Epithelial cell of proximal tubule (primary cell): ENCODE measurements at places on chromosomes 16 and 17.

GRCh38 chr16:71203631-71204030 is 26.9 kb downstream of the HYDIN start:
- DNase-seq, result no peak

- DNase-seq, result no peak
These were observed 17.5 kb downstream of the TRIM25 start for GRCh38 chr17:56896217-56896967.

GRCh38 chr17:17706140-17707060 is 25.1 kb downstream of the RAI1 start:
- no peak for DNase-seq

- DNase-seq, result no peak
These were observed 9.2 kb upstream of the GLIS2 start for GRCh38 chr16:4306470-4307214.

GRCh38 chr16:681746-682427 is 1.7 kb downstream of the STUB1 start:
- DNase-seq, result no peak

DNA sequence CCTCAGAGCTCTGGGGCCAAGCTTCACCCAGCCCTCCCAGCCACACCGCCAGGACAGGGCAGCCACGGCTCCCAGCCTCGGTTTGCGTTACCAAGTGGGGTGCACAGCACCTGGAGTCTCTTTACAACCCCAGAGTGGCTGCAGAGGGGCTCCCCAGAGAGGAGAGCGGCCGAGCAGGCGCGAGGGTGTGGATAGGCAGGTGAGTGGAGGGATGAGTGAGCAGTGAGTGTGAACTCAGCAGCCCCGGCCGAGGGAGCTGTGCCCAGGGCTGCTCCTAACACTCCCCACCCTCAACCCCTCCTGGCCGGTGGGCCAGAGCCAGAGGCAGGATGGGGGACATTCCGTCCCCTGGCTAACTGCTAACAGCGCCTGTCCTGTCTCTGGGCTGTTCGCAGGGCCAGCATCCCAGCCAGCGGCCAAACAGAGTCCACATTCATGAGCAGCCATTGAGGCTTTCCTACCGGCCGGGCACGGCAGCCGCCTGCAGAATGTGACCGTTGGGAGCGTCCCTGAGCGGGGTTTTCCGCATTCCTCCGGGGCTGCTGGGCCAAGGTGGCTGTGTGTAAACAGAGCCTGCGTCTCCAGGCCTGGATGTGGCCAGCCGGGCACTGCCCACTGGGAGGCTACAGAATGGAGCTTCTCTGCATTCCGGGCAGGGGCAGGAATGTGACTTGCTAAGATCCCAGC is 5.3 kb downstream of the ZNF469 start:
- DNase-seq, result peak; percentile 9

- no peak for DNase-seq
These were observed 44.3 kb upstream of the CPNE2 start for GRCh38 chr16:57048095-57048494.

DNA sequence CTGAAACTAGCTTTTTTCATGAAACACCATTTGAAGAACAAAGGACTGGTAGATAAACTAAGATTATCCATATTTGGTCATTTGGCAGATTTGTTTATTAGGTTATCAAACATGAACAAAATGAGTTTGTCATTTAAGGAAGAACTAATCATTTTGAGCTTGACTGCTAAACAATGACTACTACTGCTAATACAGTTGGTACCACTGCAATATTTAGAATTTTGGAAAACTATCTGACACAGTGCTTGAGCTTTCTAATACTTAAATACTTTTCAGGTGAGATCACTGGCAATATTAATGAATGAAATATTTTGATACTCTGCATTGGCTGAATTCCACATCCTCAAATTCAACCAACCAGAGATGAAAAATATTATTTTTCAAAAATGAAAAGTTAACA is 47.2 kb downstream of the MED13 start:
- no peak for DNase-seq

- no peak for DNase-seq
These were observed 36.1 kb upstream of the HELZ start for GRCh38 chr17:67281053-67281452.

DNA sequence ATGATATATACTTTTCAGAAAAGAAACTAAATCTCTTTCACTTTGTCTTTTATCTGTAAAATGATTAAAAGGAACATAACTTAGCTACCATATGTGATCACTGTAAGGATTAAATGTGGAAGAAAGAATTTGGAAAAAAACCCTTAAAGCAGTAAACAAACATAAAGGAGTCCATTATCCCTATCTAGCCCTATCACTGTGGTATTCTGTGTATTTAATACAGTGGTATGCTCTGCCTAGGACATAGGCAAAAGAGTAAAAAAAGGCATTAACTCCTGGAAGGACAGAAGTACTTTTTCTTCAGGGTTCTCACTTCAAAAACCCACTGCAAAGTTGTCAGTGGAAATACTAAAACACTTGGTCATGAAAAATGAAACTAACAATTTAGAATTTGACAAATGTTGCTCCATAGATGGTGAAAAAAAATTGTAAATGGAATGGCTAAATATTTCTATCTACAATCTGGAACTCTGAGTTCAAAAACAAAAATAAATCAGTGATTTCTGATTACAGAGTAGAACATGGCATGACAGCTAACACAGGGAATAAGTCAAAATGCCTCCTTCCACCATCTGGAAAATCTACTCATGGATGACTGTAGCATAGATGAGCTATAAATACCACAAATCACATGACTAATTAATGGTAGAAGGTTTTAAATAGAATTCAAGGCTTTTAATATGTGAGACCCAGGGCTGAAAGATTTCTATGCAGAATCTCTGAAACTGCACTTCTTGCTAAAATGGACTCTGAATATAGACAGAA is 140.1 kb downstream of the ITFG1 start:
- DNase-seq, result no peak

DNA sequence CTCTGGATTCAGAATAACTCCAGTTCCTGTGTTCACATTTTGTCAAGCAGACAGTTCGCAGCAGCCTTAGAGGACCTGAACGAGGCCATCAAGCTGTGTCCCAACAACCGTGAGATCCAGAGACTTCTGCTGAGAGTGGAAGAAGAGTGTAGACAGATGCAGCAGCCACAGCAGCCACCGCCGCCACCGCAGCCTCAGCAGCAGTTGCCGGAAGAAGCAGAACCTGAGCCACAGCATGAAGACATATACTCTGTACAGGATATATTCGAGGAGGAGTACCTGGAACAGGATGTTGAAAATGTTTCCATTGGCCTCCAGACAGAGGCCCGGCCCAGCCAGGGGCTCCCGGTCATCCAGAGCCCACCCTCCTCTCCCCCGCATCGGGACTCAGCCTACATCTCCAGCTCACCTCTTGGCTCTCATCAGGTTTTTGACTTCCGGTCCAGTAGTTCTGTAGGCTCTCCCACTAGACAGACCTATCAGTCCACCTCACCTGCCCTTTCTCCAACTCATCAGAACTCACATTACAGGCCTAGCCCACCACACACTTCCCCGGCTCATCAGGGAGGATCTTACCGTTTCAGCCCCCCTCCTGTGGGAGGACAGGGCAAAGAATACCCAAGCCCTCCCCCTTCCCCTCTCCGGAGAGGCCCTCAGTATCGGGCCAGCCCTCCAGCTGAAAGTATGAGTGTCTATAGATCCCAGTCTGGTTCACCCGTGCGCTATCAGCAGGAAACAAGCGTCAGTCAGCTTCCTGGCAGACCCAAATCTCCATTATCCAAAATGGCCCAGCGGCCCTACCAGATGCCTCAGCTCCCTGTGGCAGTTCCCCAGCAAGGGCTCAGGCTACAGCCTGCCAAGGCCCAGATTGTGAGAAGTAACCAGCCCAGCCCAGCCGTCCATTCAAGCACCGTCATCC is 25.9 kb downstream of the CYB561 start:
- no peak for DNase-seq

- DNase-seq, result no peak
These were observed 16.2 kb downstream of the CHST4 start for GRCh38 chr16:71542377-71542776.

DNA sequence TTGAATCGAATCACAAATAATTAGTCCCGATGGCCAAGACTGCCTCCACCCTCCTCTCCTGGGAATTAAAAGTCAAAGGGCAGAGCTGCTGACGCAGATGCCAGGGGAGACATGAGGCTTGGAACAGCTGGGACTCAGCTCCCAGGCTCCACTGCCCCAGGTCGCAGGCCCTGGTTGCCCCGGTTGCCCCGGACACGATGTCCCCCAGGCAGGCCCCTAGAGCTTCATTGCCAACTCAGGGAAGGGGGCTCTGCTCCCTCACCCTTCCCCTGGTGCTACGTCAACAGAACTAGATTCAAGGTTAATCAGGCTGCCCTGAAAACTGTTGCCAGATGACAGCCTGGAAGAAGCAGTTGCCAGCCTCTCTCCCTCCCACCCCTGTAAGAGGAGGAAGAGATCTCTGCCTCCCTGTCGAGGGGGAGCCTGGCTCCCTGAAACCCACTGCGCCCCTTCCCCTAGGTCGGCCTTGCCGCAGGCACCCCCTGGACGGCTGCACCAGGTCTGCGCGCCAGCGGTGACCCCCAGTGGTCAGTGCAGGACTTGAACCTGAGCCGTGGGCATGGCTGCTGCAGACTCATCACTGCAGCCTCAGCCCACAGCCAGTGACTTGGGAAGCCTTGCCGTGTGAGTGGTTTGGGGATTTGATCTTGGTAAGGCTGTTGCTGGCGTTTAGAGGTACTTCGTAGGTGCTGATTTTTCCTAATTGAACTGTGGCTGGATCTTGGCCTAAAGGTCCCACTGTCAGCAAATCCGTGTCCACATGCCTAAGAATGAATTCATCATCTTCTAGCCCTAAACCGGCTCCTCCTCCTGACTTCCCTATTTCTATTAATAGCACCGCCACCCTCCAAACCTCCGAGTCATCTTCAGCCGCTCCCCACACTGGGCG is 84.1 kb upstream of the TOB1 start:
- peak; percentile 63 for DNase-seq

- no peak for DNase-seq
These were observed 22.3 kb downstream of the AOC3 start for GRCh38 chr17:42873315-42873714.

- no peak for DNase-seq
These were observed 14.0 kb downstream of the SRCIN1 start for GRCh38 chr17:38591759-38592241.

DNA sequence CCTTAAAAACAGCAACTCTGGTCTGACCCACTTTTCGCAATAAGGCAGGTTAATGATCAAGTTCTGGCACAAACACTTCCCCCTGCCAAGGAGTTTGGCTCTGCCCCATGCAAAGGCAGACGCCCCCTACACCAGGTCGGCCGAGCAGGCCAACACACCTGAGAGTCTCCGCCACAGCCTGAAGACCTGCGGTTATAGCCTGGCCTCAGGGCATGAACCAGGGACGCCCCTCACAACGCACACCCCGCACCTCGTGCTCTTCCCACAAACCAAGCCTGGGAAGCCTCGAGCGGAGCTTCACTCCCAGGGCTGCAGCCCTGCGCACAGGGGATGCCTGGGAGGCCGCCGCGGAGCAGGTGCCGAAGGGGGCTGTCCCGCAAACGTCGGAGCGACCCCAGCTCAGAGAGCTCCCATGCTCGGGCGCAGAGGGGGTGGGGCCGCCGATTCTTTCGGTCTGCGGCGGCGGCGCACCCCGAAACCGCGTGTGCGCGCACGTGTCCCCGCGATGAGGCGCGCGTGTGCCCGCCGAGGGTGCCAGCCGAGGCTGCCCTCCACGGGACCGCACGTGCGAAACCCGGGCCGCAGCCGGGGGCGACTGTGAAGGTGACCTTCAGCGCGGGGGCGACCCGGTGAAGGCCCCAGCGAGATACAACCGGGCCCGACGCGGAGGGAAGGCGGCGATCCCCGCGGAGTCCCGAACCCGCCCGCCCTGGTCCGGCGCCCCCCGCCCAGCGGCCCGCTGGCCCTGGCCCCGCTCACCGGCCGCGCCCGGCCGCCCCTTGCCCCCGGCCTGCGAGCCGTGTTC is 559 bp downstream of the CLUH start:
- DNase-seq, result peak; percentile 65

DNA sequence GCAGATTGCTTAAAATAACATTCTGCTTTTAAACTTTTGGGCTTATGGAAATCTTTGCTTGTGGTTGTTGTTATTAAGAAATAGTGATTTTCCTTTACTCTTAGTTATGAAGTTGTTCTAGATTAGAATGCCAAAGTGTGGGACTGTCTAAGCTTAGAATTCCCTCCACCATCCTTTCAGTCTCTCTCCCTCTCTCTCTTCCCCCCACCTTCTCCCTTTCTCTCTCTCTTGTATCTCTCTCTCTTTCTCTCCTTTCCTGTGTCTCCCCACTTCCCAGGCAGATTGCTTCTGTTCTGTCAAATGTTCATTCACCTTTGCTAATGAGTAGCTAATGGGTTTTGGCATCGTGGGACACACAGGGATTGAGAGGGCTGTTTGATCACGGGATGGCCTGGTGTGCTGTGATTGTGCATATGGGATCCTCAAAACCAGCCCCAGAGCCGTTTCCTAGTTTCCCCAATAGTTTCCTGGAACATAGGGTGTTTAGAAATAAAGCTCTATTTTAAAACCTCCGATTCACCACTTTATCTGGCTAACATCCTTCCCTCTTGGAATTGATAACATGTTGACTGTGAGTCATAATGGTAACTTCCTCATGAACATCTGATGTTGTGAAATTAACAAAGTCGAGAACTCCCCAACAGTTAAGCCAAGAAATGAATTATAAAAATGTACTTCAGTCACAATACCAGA is 502.6 kb downstream of the TMEM114 start:
- DNase-seq, result no peak

DNA sequence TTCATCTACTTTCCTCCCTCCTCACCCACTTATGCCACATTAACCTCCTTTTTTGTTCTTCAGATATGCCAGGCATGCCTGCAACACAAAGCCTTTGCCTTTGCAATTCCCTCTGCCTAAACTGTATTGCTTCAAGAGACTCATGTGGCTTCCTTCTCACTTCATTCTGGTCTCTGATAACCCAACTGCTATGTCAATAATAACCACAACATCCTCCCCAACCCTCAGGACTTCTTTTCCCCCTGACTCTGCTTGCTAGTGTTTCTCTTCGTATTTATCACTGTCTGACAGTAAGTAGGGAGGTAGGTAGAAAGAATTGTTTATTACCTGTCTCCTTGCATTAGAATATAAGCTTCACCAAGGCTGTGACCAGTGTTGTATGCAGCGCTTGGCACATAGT is 22.4 kb downstream of the RBL2 start:
- DNase-seq, result no peak

DNA sequence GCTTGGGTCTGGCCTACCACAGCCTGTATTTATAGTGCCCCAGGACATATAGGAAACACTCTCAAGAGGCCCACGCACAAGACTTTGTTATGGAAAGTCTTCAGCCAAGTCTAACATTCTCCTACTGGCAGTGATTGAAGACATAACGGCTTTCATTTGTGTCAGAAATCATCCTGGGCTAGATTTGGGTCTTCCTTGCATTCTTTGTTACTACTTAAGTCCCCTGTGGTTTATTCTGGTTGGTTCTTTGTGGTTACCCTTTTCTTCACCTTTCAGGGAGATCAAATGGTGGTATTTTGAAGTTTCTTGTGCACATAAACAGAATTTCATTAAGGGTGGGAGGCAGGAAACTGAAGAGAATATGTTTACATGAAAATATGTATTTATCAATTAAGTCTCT is 37.7 kb downstream of the REXO5 start:
- DNase-seq, result no peak
